ENCODE measurements at places on chromosomes 7 and 10.
A peak's percentile ranks its signal among the peaks of the same experiment; 100 is the strongest.

- no peak for DNase-seq
Observed at GRCh38 chr10:60834401-60834800, 56.1 kb downstream of the CDK1 start.

GRCh38 chr10:130929422-130930325 is 381.8 kb downstream of the TCERG1L start:
- DNase-seq = no peak

DNA sequence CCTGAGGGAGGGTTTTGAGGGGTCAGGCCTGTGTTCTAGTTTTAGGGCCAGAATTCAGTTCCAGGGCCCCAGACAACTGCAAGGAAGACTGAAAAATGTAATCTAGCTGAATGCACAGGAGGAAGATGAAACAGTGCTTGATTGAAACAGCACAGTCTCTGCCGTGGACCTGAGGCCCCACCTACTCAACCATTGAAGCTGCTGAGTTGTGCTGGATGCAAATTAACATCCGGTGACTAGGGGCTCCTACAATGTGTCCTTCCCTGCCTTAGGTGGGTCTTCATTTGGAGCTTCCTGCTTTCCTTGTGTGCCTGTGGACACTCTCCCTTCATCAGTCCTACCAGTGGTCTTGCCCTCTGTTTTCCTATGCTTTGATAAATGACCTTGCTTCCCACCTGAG is 5.7 kb downstream of the GLRX3 start:
- DNase-seq = no peak

DNA sequence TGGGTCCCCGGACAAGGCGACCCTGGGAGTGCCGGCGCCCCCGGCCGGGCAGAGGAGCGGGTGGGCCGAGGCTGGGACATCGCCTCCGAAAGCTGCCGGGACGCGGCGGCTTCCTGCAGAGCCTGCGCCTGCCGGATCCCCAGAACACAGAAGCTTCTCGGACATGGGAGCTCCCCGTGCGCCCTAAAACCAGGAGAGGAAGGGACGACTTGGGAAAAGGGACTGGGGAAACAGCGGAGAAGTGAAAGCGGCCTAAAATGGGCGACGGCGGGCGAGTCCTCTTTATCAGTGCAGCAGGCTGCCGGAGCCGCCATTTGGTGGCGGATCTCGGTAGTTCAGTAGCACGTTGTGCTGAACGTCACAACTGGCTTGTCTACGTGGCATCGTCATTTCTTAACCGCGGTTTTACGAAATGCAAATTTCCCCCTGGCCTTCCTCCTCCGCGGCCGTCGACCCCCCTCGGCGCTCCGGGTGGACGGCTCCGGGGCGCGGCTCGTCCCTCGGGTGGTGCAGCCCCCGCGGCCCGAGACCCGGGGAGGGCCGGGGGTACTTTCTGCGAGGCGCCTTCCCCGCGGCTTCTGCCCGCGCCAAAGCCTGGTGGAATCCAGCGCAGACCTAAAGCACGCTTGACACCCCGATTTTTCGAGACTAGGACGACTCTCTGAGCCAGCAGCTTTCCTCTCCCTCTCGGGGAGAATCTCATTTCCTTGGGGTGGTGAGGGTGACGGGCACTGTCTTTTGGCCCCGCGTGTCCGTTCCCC is 9.9 kb upstream of the SPAG6 start:
- DNase-seq = peak; percentile 44

DNA sequence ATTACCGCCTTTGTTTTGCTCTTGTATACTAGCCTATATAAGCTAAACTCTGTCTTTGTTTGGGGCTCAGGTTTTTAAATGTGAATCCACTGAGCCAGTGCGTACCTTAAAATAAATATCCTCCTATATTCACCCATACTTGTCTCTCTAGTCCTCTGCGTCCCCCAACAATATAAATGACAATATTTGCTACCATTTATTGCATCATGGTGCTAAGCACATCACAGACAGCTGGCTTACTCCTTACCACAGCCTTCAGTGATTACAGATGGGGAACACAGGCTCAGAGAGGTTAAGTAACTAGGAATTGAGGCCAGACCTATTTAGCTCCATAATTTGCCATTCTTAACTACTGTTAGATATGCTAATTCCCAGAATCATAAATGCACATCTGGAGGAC is 3.4 kb upstream of the ADCK2 start:
- DNase-seq = no peak

GRCh38 chr7:42024537-42024936 is 212.5 kb downstream of the GLI3 start:
- no peak for DNase-seq

- DNase-seq = no peak
Observed at GRCh38 chr10:115020449-115020848, 72.7 kb upstream of the ATRNL1 start.

DNA sequence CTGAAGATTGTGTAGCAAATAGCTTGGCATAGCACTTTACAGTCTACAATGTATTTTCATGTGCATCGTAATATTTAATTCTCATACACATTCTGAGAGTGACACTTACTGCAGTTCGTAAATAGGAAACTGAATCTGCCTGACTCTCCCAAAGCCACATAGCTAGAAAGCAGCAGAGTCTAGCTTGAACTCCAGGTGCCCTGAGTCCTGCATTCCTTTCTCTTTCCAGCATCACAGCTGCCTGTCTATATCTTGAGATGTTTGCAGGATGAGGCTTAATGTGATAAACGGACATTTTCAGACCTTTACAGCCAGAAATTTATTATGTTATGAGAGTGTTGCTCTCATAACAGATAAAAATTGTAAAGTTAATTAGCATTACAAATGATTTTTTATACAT is 132.9 kb upstream of the PLXDC2 start:
- DNase-seq = no peak

- DNase-seq = peak; percentile 44
Observed at GRCh38 chr10:131786756-131787605, 113.8 kb upstream of the PPP2R2D start.

DNA sequence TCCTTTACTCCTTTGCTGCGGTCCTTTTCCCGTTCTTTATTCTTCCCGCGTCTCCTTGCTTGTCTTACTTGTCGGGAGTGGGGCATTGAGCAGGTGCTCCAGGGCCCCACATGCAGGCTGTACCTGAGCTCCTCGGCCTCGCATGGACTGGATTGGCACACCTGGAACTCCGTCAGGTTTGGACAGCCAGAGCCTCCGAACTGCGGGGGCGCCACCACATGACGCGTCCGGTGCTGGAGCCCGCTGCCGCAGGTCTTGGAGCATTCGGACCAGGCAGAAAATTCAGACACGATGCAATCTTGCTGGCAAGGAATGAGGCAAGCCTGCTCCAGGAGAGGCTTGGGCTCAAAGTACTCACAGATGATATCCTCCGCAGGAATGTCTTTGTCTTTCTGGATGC is 195.7 kb downstream of the THSD7A start:
- DNase-seq = no peak

DNA sequence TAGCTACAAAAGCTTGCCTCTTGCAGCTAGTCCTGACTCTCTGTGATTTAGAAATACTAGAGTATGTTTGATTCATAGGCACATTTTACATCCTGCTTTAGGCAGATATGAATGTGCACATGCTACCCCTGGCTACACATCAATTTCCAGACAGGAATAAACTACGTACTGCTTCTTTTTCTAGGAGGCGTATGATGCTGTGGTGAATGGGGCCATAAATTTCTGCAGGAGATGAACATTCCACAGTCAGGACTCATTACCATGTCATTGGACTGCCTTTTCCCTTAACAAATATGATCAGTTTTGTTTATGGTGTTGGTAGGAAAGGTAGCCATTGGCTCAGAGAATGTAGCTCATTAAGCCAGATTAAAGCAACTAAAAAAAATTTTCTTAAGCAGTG is 50.1 kb upstream of the IFRD1 start:
- DNase-seq = no peak

DNA sequence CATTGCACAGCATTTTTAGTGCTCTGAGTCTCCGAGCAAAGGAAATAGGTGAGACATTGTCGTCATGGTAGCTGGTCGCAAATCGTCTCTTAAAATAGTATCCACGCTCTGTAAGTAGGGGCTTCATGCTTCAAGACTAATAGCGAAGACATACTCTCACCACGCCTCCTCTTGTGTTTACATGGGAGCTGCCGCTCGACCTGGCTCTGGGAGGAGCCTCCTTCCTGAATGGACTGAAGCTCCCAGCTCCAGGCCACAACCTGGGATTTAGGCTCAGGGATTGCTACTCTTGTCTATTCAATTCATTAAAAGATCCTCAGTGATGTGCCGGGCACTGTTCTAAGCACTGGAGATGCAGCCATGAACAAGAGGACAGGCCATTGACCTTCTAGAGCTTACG is 196.1 kb upstream of the GALNT17 start:
- no peak for DNase-seq

GRCh38 chr10:36748128-36748871 is 377.1 kb upstream of the ANKRD30A start:
- DNase-seq = no peak

- DNase-seq = no peak
Observed at GRCh38 chr7:131554880-131555516, 1.4 kb downstream of the PODXL start.

GRCh38 chr7:155808549-155809331 is 3.5 kb downstream of the SHH start:
- peak; percentile 59 for DNase-seq

GRCh38 chr10:11411926-11412545 is 199.4 kb downstream of the USP6NL start:
- peak; percentile 1 for DNase-seq

DNA sequence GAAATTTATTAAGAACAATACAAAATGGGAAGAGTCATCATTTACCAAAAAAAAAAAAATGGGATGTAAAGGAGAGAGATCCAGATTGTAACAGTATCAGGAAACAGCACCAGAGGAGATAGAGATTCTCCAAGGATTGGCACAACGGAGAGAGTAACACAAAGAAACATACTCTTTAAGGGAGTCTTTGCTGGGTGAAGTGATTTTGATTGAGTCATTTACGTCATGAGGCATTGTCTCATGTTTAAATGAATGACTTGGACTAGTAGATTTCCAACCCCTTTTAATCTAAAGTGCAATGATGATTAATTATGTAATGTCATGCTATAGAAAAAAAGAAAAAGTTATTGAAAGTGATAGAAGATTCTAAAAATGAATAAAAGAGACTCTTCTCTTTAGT is 68.8 kb downstream of the ITGB8 start:
- DNase-seq = no peak

- DNase-seq = no peak
Observed at GRCh38 chr10:94760586-94761178, 1.8 kb upstream of the CYP2C19 start.

GRCh38 chr7:158430308-158431034 is 157.2 kb downstream of the PTPRN2 start:
- no peak for DNase-seq

DNA sequence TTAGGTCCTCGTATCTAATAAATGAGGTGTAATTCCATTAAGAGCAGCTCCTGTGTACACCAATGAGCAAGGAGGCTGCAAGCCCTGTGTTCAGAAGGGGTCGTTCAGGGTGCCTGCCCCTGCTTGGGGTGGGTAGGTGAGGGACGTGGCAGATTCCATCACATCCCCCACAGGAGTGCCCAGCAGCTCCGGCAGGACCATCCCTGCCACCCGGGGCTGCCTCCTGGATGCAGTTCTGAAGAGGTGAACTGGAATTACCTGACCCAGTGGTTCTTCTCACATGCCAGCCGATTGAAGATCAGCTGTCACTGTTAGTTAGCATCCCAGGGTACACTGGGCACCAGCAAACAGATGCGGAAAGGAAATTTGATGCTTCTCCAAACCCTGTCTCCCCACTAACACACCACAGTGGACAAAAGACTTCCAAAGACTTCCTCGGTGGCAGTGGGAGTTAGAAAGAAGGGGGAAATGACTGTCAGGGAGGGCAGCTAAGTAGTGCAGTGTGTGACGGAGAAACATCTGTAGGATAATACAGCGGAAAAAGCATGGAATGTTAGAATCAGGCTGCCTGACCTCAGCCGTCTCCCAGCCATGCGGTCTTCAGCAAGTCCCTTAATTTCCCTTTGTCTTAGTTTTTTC is 313.6 kb upstream of the ZMIZ1 start:
- no peak for DNase-seq

DNA sequence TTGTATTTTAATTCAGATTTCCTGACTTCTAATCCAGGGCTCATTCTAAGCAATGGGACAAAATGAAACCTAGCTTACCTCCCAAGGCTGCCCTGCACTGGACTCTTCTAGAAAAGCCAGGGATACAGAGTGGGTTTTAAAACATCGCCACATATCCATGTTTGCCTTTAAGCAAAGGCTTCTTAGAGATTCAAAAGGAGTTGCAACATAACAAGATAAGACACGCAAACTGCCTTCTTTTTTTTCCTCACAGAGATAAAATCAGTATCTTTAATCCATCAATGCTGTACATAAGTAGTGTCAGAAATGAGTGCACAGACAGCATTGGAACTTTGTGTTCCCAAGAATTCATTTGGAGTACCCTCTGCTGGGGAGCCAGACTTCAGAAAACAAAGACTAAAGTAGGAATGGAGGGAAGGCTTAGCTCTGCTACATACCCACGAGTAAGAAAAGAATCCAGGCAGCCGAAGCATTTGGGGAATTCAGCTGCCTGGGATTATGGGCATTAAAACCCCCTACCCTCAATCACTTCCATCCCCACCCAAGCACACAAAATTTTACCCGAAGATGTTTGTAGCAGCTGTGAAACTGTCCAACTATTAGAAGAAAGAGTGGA is 427.8 kb downstream of the ARL4A start:
- DNase-seq = peak; percentile 24

GRCh38 chr10:59077855-59078254 is 98.6 kb upstream of the PHYHIPL start:
- no peak for DNase-seq

GRCh38 chr7:98321301-98321700 is 39.8 kb downstream of the BRI3 start:
- no peak for DNase-seq

DNA sequence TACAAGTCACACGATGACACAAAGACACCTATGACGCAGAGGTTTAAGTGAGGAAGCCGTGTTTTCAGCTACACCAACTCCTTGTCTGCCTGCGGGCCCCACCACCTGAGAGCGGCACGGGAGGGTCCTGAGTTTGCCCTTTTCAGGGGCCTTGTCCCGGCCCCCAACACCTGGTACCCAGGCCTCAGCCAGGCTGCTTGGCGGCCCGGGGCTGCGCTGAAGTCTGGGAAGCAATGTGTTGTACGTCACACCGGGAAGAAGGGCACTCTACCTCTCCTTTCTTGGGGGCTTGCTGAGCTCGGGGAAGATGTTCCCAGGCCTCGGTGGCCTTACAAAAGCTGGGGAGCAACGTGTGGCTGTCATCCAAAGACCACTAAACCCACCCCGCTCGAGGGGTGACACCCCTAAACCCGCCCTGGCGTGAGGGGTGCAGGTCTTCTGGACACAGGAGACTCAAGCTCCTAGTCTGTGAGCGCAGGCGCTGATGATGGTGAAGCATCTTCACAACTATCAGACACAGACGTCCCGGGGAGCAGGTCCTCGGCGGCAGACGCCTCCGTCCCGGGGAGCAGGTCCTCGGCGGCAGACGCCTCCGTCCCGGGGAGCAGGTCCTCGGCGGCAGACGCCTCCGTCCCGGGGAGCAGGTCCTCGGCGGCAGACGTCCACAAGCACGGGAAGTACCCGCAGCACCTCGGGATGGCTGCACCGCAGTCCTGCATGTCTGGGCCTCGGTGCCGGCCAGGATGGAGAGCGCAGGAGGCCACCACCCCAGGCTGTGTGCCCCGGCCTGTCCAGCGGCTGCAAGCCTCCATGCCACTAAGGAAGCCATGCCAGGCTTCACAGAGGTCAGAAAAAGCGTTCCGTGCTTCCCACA is 15.4 kb downstream of the CFAP46 start:
- no peak for DNase-seq
